Suppressor macrophage (primary cell): ENCODE measurements at places on chromosomes 6 and 20.
A peak's percentile ranks its signal among the peaks of the same experiment; 100 is the strongest.

DNA sequence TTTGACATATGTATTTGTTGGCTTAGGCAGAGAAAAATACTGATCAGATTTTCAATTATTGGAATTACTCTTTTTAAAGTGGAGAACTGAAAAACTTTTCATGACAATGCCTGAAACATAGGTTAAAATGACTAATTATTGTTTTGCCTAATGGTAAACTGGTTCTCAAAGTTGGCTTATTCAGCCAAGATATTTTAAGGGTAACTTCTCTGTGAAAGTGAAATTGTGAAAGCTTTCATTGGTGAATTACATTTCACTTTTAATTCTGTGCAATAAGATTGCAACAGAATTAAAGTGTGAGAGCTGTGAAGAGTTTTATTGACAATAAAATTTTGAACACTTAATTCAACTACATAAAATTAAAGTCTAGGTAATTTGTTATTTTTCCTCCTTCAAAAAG, 24.5 kb downstream of the KIAA0408 start:
- DNase-seq, result no peak

DNA sequence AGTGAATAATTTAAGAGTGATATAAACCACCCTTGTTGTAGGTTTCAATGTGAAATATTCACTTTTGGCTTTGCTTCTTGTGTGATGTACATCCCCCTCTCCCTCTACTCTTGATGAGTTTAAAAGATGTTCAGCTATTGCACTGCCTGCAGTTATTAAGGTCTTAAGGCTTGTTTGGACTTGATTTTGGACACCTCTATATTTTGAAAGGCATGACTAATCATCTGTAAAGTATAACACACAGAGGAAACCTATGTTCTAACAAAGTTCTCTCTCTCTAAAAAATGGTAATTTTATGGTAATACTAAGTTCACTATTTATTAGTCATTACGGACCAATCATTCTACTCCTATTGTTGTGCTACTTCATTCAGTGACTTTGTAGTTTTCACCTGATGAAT, 1719.9 kb downstream of the GRIK2 start:
- no peak for DNase-seq

GRCh38 chr6:39924283-39924682, 10.0 kb downstream of the MOCS1 start:
- DNase-seq, result no peak

DNA sequence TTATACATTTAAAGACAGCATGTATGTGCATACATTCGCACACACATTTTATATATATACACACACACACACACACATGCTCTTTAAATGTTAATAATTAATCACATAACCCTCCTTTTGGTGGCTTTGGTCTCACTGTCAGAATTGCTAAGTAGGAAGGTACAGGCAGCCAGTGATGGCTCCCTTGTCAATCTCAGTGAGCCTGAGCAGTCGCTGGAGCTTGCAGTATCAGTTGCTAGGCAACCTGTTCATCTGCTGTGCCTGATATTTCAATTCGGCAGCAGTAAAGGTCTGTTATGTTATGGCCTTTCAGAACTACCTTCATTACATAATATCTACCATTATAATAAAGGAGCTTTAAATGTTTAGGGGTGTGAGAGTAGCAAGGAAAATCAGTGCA, 374.3 kb downstream of the LMBRD1 start:
- DNase-seq, result no peak

DNA sequence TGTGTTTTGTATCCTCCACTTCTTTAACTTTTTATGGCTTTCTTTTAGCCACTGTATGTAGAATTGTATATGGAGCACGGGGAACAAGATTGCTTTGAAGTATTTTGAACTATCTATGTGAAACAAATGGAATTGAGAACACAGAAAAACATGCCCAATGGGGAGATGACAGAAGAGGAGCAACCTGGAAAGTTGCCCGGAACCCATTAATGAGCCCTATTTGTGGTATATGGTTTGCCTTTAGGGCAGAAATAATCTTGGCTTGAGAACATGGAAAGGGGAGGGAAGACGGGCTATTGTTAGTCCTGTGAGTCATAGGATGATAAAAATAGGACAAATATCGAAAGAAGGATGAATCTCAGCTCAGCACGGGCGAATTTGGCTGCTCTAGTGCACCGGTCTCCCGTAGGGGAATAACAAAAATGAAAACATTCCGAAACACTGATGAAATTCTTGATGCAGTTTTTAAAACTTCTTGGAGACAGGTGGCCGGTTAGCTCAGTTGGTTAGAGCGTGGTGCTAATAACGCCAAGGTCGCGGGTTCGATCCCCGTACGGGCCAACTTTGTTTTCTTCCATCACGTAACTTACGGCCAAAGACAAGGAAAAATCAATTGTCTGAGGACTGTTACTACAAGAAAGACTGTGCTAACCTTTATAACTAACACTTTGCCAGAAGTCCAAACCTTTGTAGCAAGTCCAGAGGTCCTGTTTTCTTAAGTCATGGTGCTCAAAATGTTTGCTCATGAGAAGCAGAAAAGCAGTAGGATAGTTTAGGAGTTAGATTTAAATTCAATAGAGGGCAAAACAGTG, 15.7 kb downstream of the HMGN4 start:
- peak; percentile 86 for DNase-seq

DNA sequence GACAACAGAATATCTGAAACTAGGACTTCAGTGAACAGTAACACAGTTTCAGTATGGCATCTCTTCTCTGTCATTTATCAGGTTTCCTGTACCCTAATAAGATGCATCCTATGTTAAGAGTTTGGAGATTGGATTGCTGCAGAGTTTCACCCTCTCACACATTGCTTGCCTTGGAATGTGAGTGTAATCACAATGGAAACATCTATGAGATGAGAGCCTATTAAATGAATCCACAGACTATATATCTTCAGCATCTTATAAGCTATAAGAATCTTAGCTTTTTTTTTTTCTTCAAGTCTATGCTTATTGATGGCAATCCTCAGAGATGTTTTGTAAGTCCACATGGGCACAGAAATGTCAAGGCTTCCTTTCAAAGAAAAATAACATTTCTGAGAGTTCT, 292.5 kb downstream of the PRKN start:
- no peak for DNase-seq

GRCh38 chr20:47319517-47320252, 36.8 kb downstream of the ZMYND8 start:
- peak; percentile 45 for DNase-seq
